ENCODE measurements at places on chromosomes 7 and 10.

- DNase-seq, result peak; percentile 11
Observed at GRCh38 chr10:117860823-117861222, 185.9 kb downstream of the RAB11FIP2 start.

DNA sequence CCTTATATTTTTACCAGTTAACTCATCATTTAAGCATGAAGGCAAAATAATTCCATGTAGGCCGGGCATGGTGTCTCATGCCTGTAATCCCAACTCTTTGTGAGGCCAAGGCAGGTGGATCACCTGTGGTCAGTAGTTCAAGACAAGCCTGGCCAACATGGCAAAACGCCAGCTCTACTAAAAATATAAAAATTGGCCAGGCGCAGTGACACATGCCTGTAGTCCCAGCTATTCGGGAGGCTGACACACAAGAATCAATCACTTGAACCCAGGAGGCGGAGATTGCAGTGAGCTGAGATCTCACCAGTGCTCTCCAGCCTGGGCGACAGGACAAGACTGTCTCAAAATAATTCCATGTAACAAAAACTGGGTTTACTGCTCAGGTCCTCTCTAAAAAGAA is 18.3 kb downstream of the HNRNPA2B1 start:
- DNase-seq, result no peak

DNA sequence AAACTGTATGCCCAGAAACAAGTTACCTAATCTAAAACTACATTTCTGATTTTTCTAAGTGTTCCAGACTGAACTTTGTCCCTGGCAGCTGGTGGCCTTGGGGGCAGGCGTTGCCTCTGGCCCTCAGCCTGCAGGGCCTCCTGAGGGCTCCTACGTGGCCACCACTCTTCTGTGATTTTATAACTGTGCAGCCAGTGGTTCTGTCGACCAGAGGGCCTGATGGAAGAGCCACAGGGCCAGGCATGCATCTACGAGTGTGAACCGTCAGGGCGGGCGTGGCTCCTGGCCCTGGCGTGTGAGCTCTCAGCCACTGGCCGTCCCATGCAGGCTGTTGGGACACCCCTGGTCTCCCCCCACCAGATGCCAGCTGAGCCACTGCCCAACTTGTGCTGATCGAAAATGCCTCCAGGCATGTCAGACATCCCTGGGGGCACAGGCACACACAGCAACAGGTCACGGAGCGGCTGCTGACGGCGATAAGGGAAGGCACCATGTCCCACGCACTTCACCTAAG is 173.4 kb downstream of the ZMYND11 start:
- DNase-seq, result no peak

DNA sequence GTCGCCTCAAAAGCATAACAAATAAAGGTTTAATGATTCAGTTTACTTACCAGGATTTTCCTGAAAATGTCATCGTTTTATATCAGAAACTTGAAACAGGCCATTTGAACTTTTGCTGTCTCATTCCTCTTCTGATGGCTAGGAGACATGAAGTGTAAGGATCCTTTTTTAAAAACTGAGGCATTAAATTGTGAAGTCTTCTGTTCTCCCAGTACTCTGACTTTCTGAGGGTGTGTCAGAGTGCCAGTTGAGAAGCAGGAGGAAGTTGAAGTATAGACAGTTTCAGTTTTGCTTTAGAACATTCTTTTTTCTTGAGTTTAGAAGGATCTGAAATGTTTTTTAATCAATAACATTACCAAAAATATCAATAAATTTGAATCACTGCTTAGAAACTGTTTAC is at the start of gene SAMD9L:
SAMD9L (minus strand) TSS at position 242 of the 400 bp plus-strand sequence. CDS start 12,414 bp downstream, outside the sequence.
- DNase-seq, result no peak

- DNase-seq, result no peak
Observed at GRCh38 chr7:127409629-127410028, 17.1 kb upstream of the ZNF800 start.

- DNase-seq, result no peak
Observed at GRCh38 chr10:132624847-132625471, 87.4 kb downstream of the INPP5A start.

Data from fibroblast of skin of left quadriceps (primary cell).